ENCODE measurements at places on chromosomes 7 and 10. TPM values are rescaled to one million over a fixed set of nuclear protein-coding genes. Genes with fewer than 3 reads are reported as not detected.

Gene SPACDR
- total RNA-seq = 2.4 TPM

Gene EVX1
- total RNA-seq = not detected

Gene VSTM2A
- total RNA-seq = not detected

Gene TFR2
- 25.0 TPM for total RNA-seq

Gene ST7
- 7.3 TPM for total RNA-seq

Gene HOXA7
- total RNA-seq = 1.2 TPM

Gene GOLGA7B
- total RNA-seq = 0.08 TPM

- no peak for DNase-seq
These were observed 56.0 kb upstream of the GLI3 start for GRCh38 chr7:42292991-42293521.

GRCh38 chr10:36313142-36313541 is 671.0 kb upstream of the FZD8 start:
- no peak for DNase-seq

GRCh38 chr7:20735346-20736065 is 51.2 kb downstream of the SP8 start:
- DNase-seq = no peak

DNA sequence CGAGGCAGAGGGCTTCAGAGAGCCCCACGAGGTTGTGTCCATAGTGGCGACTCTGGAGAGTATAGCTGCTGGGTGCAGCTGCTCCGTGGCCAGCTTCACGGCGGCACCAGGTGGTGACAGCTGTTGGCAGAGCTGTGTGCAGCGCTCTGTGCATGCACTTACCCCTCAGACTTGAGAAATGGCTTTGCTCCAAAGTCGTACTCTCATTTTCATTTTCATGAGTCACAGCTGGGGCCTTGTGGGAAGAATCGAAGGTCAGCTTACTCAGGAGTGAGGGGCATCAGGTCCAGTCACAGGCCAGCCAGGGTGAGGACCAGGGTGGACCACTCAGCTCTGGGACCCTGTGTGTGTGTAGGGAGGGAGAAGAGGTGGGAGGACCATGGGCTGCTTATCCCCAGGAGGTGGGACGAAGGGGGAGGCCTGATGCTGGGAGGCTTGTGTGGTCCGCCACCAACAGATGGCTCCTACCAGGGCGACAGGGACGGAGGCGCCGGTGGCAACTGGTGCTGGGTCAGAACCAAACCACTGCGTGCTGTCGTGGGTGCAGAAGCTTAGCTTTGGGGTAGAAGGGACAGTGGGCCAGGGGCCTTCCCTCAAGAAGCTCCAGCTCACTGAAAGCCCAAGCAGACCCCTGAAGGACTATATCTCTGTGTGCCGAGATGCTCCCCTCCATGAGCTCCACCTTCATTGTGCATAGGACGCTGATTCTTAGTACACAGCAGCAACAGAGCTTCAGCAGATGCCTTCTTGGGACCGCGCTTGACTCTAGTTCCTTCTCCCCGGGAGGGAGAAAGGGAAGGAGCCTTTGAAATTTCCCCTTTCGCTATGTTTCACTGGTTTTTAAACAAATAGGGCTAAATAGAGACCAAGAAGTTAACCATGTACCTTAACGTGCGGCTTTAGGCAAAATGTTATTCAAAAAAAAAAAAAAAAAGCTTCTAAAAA is 225.0 kb downstream of the CELF2 start:
- peak; percentile 32 for DNase-seq

GRCh38 chr7:21767300-21767900 is 178.3 kb downstream of the CDCA7L start:
- DNase-seq = peak; percentile 73

DNA sequence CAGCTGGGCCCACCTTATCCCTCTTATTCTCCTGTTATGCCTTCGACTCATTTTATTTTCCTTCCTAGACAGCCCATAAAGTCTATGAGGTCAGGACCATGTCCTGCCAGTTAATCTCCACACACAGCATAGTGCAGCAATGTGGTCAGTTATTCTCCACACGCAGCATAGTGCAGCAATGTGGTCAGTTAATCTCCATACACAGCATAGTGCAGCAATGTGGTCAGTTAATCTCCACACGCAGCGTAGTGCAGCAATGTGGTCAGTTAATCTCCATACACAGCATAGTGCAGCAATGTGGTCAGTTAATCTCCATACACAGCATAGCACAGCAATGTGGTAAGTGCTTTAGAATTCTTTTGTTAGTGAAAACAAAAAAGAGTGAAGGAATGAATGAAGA is 77.8 kb downstream of the TEX36 start:
- DNase-seq = no peak

GRCh38 chr7:131011432-131011742 is 277.4 kb upstream of the KLF14 start:
- no peak for DNase-seq

DNA sequence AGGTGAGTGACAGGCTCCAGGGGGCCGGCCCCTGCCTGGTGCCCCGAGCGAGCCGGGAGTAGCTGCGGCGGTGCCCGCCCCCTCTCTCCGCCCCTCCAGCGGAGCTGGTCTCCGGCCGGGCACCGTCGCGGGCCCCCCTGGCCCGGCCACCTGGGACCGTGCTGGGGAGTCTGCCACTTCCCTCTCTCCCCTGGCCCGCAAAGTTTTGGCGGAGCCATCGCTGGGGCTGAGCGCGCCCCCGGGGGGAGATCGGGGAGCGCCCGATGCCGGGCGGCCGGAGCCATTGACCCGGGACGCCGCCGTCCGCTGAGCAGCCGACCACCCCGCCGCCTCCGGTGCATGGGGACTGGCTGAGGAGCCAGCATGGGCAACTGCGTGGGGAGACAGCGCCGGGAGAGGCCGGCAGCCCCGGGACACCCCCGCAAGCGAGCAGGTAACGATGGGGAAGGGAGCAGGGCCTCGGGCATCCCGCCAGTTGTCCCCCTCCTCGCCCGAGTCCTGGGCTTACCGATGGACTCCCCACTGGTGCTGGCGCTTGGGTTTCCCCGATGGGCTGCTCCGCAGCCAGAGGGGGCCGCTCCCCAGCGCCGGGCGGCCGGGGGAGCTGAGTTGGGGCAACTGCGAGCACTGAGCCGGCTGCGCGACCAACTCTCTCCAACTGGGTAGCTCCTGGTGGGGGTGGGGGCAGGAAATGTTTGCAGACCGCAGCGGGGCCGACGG is at the start of gene UBTD1:
TSS of gene UBTD1 (plus strand) at position 84 of the 720 bp plus-strand sequence. CDS start at position 364, 280 bp downstream.
- DNase-seq = peak; percentile 33

DNA sequence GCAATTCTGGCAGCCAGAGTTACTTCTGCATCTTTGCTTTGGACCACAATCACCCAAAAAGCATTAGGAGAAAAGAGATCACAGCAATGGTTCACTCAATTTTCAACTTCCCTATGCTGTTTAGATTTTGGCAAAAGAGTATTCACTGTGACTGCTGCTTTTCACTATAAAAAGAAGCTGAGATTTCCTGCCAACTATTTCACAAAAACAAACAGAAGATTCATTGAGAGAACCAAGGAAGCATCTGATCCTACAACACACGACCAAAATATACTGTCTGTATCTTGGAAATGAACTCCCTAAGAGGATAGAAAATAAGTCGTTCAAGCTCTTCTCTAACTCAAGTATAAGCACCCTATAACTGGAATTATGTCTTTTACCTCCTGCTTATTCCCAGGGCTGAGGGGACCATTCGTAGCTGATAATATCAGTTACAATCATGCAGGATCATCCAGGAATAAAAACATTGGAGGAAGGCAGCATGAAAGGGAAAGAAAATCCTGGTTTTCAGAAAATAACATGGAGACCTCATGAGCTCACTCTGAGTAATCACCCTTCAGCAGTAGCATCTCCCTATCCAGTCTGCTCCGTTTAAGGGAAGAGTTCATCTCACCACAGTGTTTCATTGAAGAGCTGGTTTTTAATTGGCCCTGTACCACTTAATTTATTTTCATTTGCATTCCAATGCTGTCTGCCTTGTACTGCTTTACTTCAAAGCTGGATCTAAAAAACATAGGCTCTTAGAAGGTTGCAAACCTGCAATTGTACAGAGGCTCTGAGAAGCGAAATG is 256.2 kb downstream of the PAXIP1 start:
- DNase-seq = no peak

DNA sequence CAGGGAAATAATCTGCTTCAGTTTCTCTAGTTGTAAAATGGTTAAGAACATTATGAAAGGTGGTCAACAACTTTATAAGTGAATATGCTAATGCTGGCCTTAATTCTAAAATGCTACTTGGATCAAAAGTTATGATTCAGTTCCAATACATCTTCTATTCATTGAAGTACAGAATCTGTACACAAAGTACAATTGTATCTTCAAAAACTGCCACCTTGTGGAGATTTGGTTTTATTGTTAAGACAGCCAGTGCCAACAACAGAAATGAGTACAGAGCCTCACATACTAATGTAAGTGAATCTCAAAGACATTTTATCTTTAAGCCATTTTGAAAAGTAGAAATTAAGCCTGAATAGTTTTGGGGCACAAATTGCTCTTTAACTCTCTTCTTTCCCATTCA is 194.0 kb downstream of the CFTR start:
- DNase-seq = peak; percentile 3

DNA sequence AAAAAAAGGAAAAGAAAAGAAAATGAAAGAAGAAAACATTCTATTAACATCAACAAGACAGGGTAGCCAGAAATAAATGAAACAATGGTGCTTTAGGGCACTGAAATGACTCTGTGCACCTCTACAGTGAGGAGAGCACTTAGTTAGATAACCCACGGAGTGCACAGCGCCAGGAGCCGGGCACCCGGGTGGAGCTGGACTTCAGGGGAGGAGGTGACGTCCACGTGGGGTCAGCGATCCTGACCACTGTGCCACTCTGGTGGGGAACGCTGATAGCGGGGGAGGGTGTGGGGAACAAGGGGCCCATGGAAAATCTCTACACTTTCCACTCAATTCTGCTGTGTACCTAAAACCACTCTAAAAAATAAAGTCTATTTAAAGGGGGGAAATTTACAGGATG is 15.7 kb upstream of the CNPY1 start:
- DNase-seq = no peak

DNA sequence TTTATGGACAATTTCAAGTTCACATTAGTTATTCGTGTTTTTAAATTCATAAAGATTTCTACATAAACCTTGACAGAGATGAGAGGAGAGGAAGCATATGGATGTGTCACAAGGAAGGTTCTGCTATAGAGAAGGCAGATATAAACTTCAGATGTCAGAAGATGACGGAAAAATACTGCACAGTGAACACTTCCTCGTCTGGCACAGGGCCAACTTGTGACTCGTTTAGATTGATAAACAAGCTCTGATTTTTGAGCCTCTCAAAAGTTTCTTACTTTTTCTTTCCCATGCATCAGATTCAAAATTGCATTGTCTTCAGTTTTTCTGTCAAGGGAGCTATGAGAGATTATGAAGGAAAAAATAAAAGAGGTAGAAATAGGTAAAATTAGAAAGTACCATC is 156.4 kb upstream of the MINDY3 start:
- DNase-seq = no peak

DNA sequence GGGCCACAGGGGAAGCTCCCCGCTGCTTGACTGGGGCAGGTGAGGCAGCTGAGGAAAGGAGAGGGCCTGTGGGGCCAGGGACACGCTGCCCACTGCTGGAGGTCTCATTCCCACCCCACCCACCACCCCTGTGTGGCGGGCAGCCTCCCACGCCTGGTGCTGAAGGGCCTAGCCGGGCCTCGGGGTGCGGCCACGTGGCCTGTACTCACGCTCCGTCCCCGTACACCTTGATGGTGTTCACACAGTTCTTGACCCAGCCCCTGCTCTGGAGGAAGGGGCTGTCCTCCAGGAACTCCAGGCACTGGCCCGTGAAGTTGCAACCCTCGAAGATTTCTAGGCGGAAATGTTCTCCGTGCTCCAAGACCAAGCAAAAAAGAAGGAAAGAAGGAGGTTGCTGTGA is 4.0 kb downstream of the CRYGN start:
- DNase-seq = no peak

GRCh38 chr10:97138174-97138573 is 47.6 kb downstream of the SLIT1 start:
- peak; percentile 30 for DNase-seq

DNA sequence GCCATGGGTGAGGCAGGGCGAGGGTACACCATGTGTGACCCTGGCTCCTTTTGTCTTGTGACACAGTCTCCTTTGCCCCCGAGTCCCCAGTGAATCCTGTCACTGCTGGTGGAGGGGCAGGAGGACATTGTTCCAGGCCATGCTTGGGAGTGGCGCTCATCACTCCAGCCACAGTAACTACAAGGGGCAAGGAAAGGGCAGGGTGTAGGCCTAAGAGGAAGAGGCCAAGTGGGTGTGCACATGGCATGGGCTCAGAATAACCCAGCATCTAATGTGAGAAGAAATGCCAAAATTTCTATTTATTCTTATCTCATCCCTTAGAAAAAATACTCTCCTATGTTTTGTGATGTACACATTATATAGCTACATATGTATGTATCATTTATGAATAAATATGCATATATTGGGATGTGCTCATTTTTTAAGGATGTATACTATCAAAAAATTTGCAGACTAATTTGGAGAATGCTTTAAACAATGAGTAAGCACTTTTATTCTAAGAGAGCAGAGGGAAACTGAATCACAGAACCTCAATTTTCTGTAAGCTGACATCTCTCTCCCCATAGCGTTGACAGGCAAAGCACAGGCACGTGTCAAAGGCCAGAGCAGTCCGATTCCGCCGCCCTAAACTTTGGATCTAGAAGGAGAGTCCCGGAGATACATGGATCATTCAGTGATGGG is 36.9 kb downstream of the RNF32 start:
- no peak for DNase-seq

- no peak for DNase-seq
These were observed at the start of gene GATA3 for GRCh38 chr10:8054494-8055407. Gene GATA3, plus strand, starts transcription at chr10:8054688. Its CDS starts 968 bp downstream, at chr10:8055656.
